ENCODE measurements at places on chromosomes 3 and 15. TPM values are rescaled to one million over a fixed set of nuclear protein-coding genes. Genes with fewer than 3 reads are reported as not detected.

- no peak for DNase-seq
- H3K27ac ChIP-seq, result no peak overlapping the region
- H3K36me3 ChIP-seq, result no peaks in the 10 kb centered on the region
- H3K4me1 ChIP-seq, result no peaks in the 10 kb centered on the region
- peaks cover 3% of the 10 kb centered on the region for H3K27me3 ChIP-seq
- H3K4me3 ChIP-seq, result no peak overlapping the region
Observed at GRCh38 chr3:111321786-111322185, 220.2 kb upstream of the CD96 start.

DNA sequence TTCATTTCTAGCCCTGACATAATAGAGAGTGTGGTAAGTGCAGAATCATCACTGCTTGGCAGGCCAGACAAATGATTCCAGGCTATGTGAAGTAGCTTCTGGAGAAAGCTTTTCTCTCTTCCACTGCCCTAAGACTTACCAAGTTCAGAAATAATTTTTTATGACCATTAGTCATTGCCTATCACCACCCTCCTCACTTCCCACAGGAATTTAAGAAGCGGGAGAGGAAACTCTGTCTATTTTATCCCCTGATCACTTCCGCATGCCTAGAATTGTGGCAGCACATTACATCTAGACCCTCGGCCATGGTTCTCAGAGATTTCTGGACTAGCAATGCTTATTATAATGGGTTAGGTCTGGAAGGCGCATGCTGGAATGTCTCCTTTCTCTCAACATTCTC lies 397.8 kb upstream of the NR2F2 start:
- no peaks in the 10 kb centered on the region for H3K4me1 ChIP-seq
- no peaks in the 10 kb centered on the region for H3K36me3 ChIP-seq
- H3K4me3 ChIP-seq, result no peak overlapping the region
- H3K27me3 ChIP-seq, result peaks cover 10% of the 10 kb centered on the region
- no peak for DNase-seq
- H3K27ac ChIP-seq, result no peak overlapping the region

GRCh38 chr3:14523792-14524191 lies 16.4 kb downstream of the GRIP2 start:
- no peak overlapping the region for H3K4me3 ChIP-seq
- no peaks in the 10 kb centered on the region for H3K27me3 ChIP-seq
- H3K27ac ChIP-seq, result no peak overlapping the region

- H3K27me3 ChIP-seq, result no peaks in the 10 kb centered on the region
- no peak overlapping the region for H3K27ac ChIP-seq
- H3K4me3 ChIP-seq, result no peak overlapping the region
- H3K4me1 ChIP-seq, result peaks cover 7% of the 10 kb centered on the region
- DNase-seq, result no peak
Observed at GRCh38 chr3:72515941-72516340, 332.3 kb downstream of the SHQ1 start.

DNA sequence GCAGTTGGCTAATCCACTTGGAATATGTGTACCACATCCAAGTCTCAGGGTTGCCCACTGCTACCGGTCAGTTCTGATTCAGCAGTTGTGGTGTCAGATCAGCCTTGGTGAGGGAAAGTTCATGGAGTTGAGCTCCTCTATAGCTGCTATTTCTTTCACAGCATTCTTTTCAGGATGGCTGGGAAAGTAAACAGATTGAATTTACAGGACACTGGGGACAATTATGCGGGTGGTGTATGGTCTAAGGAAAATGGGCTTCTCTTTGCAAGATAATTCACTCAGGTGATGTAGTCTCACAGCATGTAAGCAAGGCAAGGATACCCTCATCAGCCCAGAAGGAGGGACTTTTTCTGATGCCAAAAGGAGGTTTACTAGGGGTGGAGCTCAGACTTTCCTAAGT lies 249.9 kb downstream of the DOCK3 start:
- peaks cover 20% of the 10 kb centered on the region for H3K36me3 ChIP-seq
- no peaks in the 10 kb centered on the region for H3K27me3 ChIP-seq

Gene EXD1
- 0.37 TPM for total RNA-seq

Data from WTC11 (cell line).